Anterior cingulate cortex (tissue), 58 donors: ENCODE measurements at places on chromosomes 13 and 19.

- no peak for DNase-seq
Measured at GRCh38 chr19:52896431-52897137, 851 bp downstream of the ZNF320 start.

DNA sequence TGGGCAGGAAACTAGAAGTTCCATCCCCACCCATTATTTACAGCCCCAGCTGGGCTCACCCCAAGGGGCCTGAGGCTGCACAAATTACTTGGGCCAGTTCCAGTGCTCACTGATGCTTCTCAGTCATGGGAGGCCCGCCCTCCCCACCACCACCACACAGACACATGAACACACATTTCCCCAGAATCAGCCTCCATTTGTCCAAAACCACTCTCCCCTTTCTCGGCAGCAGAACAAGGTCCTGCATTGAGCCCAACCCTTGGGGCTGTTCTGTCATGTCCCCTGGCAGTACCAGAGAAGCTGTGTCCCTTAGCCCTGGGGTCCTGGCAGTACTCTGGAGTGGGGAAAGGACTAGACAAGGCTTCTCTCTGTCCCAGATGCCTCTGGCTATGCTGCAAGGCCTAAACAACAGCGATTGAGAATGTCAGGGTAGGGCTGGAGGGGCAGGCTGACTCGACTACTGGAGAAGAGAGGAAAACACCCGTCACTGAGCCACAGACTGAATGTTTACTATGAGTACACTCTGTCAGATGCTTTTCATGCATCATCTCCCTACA lies 21.8 kb downstream of the SAMD4B start:
- peak; percentile 62 for DNase-seq

DNA sequence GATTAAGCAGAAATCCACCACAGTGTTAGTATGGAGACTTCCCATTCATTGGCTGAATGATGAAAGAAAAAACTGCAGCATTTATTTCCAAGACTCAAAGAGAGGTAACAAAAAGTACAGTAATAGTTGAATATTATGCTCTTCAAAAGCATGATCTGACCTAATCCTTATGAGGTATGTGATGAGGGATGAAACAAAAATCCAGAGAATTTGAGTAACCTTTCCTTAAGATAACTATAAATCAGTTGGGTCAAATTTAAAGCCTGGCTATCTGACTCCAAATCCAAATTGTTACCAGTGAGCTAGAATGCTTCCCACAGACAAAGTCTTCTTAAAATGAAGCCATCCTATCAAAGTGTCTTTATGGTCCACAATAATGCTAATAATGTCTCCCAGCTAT lies 38.1 kb downstream of the NUFIP1 start:
- DNase-seq: no peak

DNA sequence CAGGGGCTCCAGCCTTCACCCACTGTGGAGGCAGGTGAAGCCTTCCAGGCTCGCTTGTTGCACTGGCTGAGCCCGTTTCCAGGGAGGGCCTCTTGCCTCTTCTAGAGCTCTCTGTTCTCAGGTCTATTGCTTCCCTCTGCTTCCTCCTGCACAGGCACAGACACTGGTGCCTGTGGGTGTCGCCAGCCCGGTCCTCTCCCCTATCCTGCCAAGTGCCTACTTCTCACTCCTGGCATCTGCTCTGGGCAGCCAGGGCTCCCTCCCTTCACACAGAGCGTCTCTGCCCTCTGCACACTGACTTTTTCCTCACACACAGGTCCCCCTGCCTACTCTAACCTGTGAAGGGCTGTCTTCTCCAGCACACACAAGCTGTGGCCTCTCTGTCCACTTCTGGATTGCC lies 60.3 kb downstream of the SLC7A9 start:
- DNase-seq: no peak

- no peak for DNase-seq
Measured at GRCh38 chr13:113176280-113176679, 17.8 kb downstream of the PROZ start.

DNA sequence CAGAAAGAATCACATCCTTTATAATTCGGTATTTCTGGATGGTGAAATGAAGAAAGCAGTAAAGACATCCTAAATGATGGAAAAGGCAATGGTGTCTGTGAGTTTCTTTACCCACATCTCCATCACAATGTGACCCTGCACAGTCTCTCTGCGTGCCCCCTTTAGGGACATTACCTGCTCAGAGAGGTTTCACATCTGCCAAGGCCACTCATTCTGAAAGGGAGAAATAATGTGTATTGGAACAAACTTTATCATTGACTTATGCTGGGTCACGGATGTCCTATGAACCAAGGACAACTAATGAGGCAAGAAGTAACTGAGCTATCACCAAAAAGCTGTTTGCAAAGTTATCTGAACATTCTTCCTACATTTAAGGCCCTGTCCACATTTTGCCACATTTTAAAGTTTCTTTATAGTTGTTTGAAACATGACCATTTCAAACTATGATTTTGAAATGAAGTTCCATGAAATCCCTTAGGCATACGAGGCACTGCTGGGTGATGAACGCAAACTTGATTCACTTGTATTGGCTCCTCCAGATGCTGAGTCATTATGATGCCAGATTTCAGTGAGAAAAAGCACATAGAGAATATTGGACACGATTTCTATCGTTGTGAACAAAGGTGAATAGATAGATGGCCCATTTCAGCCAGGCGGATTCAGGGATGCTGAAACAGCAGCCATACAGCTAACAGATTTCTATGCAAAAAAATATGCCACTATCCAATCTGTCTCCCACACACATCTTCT lies 63.5 kb upstream of the HMGB1 start:
- DNase-seq: no peak

GRCh38 chr19:5953030-5953589 lies 24.8 kb downstream of the RANBP3 start:
- no peak for DNase-seq

DNA sequence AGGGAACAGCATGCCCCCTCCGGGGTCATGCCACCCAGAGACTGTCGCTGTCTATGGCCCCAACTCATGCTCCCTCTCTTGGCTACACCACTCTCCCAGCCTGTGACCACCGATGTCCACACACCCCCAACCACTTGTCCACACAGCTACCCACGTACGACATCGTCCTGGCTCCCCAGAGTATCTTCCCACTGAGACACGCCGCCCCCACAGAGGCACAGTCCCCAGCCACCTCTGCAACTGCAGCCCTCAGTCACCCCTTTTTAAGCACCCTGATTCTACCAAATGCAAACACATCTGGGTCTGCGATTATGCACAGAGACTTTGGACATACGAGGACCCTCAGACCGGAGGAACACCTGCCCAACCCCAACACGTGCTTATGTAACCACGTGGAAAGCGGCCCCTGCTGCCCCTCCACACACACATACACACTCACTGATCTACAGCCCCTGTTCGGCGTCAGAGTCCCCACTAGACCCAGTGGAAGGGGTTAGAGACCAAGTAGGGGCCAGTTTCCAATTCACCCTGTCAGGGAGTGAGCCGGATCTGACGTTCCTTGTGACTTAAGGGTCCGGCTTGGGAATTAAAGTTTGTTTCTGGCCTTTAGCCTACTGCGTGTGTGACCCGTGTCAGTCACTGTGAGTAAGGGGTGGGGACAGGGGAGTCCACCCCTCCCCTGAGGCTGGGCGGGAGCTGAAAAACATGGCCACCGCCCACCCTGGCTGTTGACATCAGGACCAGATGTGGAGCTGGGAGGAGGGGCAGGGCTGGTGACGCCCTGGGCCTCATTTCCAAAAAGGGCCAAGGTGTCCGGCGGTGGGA lies 11.9 kb upstream of the AXL start:
- DNase-seq: no peak

GRCh38 chr19:41225238-41226052 lies 6.4 kb downstream of the AXL start:
- DNase-seq: no peak

DNA sequence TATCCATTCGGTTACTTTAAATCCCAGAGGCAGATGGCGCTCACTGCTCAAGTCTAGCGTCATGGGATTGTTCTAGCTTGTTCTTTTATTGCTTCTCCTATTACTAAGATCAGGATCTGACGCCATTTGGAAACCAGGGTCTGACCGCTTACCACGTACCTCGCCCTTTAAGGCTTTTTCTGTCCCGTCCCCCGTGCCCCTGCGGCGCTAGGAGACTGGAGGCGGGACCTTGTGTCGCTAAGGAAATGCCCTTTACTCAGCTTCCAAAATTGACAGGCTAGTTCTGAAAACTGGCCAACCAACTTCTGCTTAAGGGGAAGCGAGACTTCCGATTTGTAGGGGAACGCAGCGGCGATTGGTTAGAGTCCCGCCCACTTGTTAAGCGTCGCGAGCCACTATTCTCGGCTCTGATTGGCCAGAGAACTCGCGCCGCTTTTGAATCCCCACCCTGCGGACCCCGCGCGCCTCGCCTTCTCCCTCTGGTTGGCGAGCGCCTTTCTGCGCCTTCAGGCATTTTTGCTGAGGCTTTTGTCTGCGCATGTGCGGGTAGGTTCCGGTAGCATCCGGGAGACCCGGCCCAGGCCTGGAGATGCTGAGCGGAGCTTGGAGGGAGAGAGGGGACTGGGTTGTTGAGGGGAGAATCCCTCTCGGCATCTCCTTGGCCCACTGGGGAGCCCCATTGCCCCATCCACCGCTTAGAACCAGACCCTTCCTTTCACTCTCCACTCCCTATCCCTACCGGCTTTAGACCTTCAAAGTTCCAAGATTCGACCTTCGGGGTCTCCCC lies 3.9 kb upstream of the C19orf84 start:
- peak; percentile 89 for DNase-seq

- DNase-seq: no peak
Measured at GRCh38 chr19:54180691-54181091, 7.7 kb upstream of the TMC4 start.

- no peak for DNase-seq
Measured at GRCh38 chr13:39379118-39379517, 223.9 kb downstream of the LHFPL6 start.

GRCh38 chr13:66635526-66635925 lies 594.6 kb downstream of the PCDH9 start:
- DNase-seq: no peak

- no peak for DNase-seq
Measured at GRCh38 chr13:35252536-35253205, 223.8 kb downstream of the MAB21L1 start.

DNA sequence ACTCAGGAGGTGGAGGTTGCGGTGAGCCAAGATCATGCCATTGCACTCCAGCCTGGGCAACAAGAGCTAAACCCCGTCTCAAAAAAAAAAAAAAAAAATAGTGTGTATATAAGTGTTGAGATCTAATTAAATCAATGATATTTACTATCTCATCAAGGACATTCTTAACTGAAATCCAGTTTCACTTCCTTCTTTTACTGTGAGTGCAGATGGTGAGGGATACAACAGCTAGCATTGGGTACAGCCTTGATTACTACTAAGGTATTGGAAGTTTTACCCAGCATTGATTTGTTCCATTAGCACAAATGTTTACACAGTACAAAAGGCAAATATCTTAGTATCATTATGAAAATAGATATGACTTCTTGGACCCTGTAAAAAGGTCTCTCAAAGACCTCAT lies 546.6 kb downstream of the KCTD12 start:
- DNase-seq: no peak

GRCh38 chr13:79126706-79127105 lies 279.3 kb downstream of the RBM26 start:
- no peak for DNase-seq

DNA sequence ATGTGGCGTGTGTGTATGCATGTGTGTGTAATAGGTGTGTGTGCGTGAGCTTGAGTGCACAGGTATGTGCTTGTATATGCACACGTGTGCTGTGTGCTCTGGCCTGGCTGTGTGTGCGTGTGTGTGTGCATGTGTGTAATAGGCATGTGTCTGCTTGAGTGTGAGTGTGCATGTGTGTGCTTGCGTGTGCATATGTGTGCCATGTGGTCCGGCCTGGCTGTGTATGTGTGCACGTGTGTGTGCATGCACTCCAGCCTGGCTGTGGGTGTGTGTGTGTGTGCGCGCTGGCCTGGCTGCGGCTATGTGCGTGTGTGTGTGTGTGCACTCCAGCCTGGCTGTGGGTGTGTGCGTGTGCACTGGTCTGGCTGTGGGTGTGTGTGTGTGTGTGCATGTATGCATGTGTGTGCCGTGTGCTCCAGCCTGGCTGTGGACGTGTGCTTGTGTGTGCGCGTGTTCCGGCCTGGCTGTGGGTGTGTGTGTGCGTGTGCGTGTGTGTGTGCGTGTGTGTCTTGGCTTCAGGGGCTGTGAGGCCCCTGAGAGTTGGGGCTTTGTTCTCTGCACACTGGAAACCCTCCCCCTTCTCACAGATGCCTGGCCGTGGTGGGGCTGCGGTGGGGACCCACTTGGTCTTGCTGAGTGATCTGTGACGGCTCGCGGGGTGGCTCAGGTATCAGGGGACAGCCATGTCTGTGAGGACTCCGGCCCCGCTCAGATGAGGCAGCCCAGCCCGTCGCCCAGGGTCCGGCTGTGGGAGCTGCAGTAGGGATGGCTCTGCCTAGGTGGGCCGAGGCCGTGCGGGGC lies 8.2 kb downstream of the SPPL2B start:
- DNase-seq: no peak

GRCh38 chr13:43792076-43792881 lies 5.5 kb upstream of the ENOX1 start:
- DNase-seq: no peak

DNA sequence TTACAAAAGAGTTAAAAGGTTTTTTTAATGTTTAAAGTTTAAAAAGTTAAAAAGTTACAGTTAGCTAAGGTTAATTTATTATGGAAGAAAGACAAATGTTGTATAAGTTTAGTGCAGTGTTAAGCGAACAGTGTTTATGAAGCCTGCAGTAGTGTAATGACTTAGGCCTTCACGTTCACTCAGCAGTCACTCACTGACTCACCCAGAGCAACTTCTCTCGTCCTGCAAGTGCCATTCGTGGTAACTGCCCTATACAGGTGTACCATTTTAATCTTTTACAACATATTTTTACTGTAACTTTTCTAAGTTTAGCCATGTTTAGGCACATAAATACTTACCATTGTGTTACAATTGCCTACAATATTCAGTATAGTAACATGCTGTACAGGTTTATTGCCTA lies 398.2 kb upstream of the NBEA start:
- DNase-seq: no peak

- DNase-seq: no peak
Measured at GRCh38 chr19:1155352-1156304, 18.4 kb downstream of the SBNO2 start.

DNA sequence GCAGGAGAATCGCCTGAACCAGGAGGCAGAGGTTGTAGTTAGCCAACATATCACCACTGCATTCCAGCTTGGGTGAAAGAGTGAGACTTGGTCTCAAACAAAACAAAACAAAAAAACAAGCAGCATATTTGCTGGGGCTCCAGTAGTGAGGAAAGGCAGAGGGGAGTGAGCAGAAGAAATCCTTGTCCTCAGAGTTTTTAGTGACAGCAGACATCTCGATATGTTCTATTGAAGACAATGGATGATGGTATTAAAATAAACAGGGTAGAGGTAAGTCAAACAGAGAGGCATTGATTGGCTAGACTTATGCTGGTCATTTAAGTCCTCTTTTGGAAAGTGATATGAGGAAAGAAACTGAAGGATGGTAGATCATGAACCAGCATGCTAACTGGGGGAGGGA lies 19.0 kb downstream of the NLRP7 start:
- DNase-seq: no peak

DNA sequence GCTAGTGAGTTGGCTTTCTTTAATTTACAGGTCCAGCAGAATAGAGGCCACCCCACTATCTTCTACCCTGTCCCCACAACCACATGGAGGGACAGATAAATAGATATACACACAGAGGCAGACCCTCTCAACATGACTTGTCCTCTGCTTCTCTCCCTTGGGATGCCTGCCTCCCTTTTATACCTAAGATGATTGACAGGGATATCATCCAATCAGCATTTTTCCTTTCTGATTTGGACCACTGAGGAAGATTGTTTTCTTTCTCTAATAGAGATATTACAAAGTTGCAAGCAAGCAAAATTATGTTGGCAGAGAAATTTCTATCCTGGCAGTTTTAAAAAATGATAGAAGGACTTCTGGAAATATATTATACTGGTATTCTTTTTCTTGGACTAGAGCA lies 35.8 kb downstream of the STOML3 start:
- DNase-seq: no peak
